Mucosa of gallbladder (tissue), 1 donor: ENCODE measurements at places on chromosomes 5 and 9. TPM values are rescaled to one million over a fixed set of nuclear protein-coding genes. Genes with fewer than 3 reads are reported as not detected.

- DNase-seq: no peak
Observed at GRCh38 chr5:41517909-41518308, 7.5 kb upstream of the PLCXD3 start.

DNA sequence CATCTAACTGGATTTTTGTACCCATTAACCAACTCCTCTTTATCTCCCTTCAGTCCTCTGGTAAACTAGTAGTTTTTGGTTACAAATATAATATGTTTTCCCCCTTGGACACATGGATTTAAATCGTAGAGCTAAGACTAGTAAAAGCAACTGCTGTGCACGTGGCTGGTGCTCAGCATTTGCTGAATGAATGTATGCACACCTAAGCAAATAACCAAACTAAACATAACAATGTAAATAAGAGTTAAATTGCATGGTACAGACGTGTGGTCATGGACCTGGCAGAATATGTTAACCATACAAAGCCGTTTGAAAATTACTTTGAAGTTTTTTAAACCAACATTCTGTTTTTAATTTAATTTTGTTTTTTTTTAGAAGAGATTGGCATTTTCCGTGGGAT is 65.2 kb upstream of the FYB1 start:
- DNase-seq: no peak

GRCh38 chr5:96228408-96228807 is 204.6 kb downstream of the PCSK1 start:
- no peak for DNase-seq

GRCh38 chr5:132263548-132264261 is 6.2 kb downstream of the PDLIM4 start:
- no peak for DNase-seq

The SPINK4 gene
- total RNA-seq: 2.5 TPM

- DNase-seq: peak; percentile 4
Observed at GRCh38 chr9:98567540-98568233, 141.0 kb downstream of the GABBR2 start.

DNA sequence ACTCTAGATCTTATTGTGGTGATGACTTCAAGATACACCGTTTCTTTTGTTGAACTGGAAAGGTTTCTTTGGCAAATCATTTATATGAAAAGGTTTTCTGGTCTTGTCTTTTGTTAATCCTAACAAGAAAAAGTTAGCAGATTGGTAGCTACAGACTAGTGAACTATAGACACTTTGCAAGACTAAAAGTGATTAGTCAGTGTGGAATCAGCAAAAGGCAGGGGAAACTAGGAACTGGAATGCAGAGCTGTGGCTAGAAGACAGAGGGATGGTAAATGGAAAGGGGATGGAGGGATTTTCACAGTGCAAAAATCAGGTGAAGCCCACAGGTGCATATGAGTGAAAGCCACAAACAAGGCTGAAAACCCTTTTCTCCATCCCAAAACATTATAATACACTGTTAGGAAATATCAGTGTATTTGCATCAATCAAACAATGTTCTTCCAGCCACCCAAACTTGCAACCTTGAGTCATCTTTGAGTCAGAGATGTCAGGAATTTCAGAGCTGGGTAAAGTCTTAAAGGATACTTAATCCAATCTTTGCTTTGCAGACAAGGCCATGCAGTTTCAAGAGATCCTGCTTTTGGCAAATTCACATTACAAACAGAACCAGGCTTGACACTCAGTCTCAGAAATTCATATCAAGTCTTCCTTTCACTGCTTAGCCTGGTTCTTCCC is 52.7 kb downstream of the PLK2 start:
- no peak for DNase-seq
